ENCODE measurements at places on chromosomes 2 and 18. TPM values are rescaled to one million over a fixed set of nuclear protein-coding genes. Genes with fewer than 3 reads are reported as not detected.

- H3K27ac ChIP-seq = peak within 1 kb of the TSS; percentile 89
- no peak for DNase-seq
- peaks cover 22% of the 10 kb centered on the region for H3K4me1 ChIP-seq
- no peaks in the 10 kb centered on the region for H3K36me3 ChIP-seq
- H3K4me3 ChIP-seq = peak within 1 kb of the TSS; percentile 68
These were observed at the start of gene CASP10 for GRCh38 chr2:201182650-201183364. Gene CASP10 (plus strand): TSS chr2:201183141. CDS start chr2:201185778, 2,637 bp downstream.

- H3K27me3 ChIP-seq = no peaks in the 10 kb centered on the region
- DNase-seq = no peak
- H3K4me1 ChIP-seq = peaks cover 9% of the 10 kb centered on the region
- H3K36me3 ChIP-seq = no peaks in the 10 kb centered on the region
These were observed 79.8 kb downstream of the MAPRE2 start for GRCh38 chr18:35121038-35121437.

- H3K27me3 ChIP-seq = no peaks in the 10 kb centered on the region
- no peaks in the 10 kb centered on the region for H3K4me1 ChIP-seq
- H3K36me3 ChIP-seq = no peaks in the 10 kb centered on the region
- H3K4me3 ChIP-seq = no peak overlapping the region
- DNase-seq = no peak
- H3K27ac ChIP-seq = no peak overlapping the region
These were observed 94.3 kb upstream of the CELF4 start for GRCh38 chr18:37659906-37660305.

RAX gene
- not detected for total RNA-seq

DNA sequence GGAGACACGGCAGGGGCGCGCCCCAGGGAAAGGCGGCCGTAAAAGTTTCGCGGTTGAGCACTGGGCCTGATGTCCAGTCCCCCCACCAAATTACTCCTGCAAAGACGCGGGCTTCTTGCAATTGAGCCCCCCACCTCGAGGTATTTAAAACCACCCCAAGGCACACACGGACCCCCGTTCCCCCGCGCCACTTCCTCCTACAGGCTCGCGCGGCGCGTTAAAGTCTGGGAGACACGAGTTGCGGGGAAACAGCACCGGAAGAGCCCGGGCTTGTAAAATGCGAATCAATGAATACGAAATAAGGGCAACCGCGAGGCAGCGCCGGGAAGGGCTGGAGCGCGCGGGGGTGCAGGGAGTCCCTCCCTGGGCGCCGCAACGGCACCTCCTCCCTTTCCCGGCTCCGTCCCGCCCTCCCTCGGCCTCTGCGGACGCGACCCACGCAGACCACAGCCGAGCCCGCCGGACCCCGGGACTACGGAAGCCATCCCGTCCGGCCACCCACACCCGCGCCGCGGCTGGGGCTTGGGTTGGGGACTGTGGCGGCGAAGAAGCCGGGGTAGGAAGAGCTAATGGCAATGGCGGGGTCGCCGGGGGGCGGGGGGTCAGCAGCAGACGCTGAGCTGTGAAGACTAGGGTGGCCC is 918 bp upstream of the NETO1 start:
- H3K27me3 ChIP-seq = no peaks in the 10 kb centered on the region
- no peak overlapping the region for H3K4me3 ChIP-seq
- H3K27ac ChIP-seq = no peak overlapping the region
- DNase-seq = no peak
- H3K4me1 ChIP-seq = no peaks in the 10 kb centered on the region
- no peaks in the 10 kb centered on the region for H3K36me3 ChIP-seq

GRCh38 chr18:46211816-46212215 is 107.6 kb downstream of the HAUS1 start:
- peaks cover 30% of the 10 kb centered on the region for H3K4me1 ChIP-seq
- peaks cover 10% of the 10 kb centered on the region for H3K36me3 ChIP-seq
- no peak for DNase-seq

DNA sequence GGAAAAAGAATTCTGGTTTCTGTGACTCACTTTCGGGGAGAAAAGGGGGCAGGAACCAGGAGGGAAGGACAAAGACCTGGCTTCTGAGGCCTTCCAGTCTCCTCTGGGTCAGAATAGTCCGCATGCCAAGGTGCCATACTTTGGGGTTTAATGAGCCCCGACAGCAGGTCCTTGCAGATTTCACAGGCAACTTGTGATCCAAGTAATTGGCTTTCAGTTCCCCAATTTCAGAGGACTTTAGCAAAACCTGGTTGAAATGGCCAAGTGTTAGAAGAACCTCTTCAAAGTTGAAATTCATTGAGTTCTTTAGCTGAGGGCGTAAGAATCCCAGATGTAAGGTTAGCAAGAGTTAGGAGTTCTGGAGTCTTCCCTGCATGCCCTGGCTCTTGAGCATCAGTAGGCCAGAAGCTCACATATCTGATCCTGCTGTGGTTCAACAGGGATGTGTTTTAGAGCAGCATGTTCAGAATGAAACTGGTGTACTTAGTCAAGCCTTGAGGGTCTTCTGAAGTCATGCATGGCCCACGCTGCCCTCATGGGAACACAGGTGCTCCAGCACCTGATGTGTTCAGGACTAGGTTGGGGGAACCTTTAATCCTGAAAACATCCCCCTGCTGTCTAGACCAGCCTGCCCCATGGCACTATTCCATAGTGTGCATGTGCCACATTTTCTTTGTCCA is 143.0 kb downstream of the NUP35 start:
- no peaks in the 10 kb centered on the region for H3K27me3 ChIP-seq
- no peak for DNase-seq
- H3K4me3 ChIP-seq = no peak overlapping the region
- H3K27ac ChIP-seq = no peak overlapping the region

ALPP gene
- 0.24 TPM for total RNA-seq

DNA sequence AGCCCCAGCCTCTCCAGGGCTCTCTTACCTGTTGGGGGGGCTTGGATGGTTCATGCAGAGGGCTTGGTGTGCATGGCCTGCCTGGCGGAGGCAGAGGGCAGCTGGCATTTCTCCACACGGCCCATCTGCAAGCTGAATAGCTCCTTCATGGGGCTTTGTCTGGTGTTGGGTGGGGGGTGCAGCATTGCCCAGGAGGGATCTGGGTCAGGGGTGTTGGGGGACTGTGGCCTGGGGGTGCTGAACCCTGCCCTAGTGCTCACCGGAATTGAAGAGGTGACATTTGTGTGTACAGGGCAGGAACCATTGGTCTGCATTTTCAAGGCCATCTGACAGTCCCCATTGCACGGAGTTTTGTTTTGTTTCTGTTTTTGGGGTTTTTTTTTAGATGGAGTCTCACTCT is 58.8 kb upstream of the HAAO start:
- H3K27ac ChIP-seq = no peak overlapping the region
- no peak overlapping the region for H3K4me3 ChIP-seq
- no peaks in the 10 kb centered on the region for H3K36me3 ChIP-seq
- H3K4me1 ChIP-seq = no peaks in the 10 kb centered on the region
- no peak for DNase-seq
- H3K27me3 ChIP-seq = no peaks in the 10 kb centered on the region

DNA sequence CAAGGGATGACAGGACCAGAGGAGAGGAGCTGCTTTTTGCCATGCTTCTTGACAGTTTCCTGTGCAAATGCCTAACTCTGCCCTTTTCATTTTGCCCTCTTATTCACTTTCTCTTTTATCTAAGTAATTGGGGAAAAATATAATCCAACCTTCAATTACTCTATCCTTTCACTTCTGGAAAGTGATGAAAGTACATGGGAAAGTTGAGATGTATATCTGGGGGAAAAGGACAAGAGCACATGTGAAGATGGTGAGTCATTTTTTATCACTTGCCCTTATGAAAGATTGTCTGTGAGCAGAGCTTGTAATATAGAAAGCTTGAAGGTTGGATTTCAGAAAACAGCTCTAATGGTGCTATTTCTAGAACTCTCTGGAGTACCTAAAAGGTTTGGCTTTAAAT is 1070.7 kb downstream of the CNTNAP5 start:
- DNase-seq = no peak
- no peak overlapping the region for H3K27ac ChIP-seq
- no peaks in the 10 kb centered on the region for H3K27me3 ChIP-seq
- no peak overlapping the region for H3K4me3 ChIP-seq

Data from naive thymus-derived CD4-positive, alpha-beta T cell (primary cell).